ENCODE measurements at places on chromosomes 5 and 9.

DNA sequence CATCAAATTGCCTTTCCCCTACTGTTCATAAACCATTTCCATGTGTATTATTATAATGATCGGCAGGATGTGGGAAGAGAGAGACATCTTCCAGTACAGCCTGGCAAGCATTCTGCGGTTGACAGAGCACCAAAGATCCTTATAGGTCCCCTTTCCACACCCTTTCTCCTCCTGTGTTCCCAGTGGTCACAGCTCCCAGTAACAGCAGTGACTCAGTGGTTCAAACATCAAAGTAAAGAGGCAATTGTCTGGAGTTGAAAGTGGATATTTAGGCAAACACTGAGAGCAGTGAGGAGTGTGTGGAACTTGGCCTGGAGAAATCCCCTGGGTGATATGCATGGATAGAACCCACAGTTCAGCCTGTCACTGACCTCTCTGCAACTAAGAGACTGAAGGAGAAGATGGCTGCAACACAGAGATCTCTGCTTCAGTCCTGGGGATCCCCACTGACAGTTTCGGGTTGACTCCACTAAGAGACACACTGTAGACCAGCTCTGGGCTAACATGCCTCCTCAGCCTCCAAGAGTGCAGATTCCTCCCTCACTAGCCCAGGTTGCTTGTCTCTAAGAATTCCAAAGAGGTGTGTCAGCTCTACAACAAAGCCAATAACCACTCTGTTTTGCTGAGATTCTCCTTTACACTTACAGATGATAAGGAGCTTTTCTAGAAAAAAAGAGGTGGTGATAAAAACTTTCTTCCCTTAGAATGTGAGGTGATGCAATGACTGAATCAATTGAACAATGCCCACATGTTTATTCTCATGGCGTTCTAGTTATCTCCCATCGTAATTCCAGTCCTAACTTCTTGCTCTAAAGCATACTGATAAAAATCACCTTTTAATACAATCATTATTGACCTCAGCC, 94.4 kb upstream of the IL6ST start:
- DNase-seq, result peak; percentile 68
- H3K36me3 ChIP-seq, result peaks cover 1% of the 10 kb centered on the region
- H3K4me1 ChIP-seq, result peaks cover 74% of the 10 kb centered on the region
- H3K4me3 ChIP-seq, result peak overlapping the region; percentile 45
- H3K27me3 ChIP-seq, result no peaks in the 10 kb centered on the region
- H3K27ac ChIP-seq, result peak overlapping the region; percentile 85

DNA sequence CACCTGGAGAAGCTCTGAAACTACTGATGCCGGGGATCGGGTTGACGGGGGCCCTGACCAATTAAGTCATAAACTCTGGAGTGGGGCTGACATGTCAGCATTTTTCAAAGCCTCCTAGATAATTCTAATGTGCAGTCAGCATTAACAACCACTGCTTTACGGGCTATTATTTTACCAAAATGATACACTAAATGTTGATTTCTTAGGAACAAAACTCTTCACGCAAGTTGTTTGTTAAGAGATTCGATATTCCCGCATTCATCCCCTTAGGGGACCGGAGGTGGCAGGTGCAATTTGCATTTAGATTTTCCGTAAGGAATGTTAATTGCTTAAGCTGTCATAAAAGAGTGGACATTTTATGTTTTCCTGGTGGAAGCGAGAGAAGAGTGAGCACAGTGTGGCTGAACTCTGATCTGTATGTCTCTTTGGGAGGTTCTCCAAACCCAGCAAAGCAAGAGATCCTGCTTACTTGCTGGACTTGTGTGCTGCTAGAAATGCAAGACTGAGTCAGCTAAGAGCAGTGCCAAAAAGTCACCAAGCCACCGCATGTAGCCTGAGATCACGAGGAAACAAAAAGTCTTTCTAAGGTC, 77.6 kb downstream of the UGCG start:
- H3K36me3 ChIP-seq, result no peaks in the 10 kb centered on the region
- no peak overlapping the region for H3K27ac ChIP-seq
- H3K4me3 ChIP-seq, result no peak overlapping the region

GRCh38 chr9:134834217-134834956, 46.2 kb upstream of the FCN2 start:
- DNase-seq, result no peak
- H3K36me3 ChIP-seq, result no peaks in the 10 kb centered on the region
- no peaks in the 10 kb centered on the region for H3K27me3 ChIP-seq

DNA sequence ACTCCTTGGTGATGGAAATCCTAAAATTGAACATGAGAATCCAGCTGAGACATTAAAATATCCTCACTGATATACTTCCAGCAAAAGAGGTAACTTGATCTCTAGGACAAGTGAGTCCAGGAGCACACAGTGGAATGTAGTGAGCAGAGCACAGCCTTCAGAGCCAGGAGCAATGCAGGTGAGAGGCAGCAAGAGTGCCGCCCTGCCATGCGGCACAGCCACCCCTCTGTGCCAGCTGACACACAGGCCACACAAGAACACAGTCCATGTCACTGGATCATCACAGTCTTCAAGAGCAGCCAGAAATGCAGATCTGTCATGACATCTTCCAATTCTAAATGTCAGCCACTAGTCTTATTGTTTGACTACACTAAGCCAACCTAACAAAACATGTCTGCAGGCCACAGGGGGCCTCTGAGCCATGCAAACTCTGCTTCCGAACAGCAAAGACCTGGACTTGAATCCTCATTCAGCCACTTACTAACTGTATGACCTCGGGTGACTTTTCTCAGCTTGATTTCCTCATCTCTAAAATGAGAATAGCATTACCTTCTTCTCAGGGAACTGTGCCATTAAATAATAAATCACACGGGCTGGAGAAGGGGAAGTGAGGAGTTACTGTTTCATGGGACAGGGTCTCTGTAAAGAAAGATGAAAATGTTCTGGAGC, 47.0 kb downstream of the CCDC125 start:
- H3K27ac ChIP-seq, result no peak overlapping the region
- H3K4me3 ChIP-seq, result no peak overlapping the region
- H3K4me1 ChIP-seq, result no peaks in the 10 kb centered on the region
- H3K27me3 ChIP-seq, result no peaks in the 10 kb centered on the region

GRCh38 chr5:76450054-76450453, 47.0 kb downstream of the IQGAP2 start:
- H3K27ac ChIP-seq, result peak overlapping the region; percentile 66
- no peaks in the 10 kb centered on the region for H3K27me3 ChIP-seq
- no peak overlapping the region for H3K4me3 ChIP-seq
- DNase-seq, result no peak

DNA sequence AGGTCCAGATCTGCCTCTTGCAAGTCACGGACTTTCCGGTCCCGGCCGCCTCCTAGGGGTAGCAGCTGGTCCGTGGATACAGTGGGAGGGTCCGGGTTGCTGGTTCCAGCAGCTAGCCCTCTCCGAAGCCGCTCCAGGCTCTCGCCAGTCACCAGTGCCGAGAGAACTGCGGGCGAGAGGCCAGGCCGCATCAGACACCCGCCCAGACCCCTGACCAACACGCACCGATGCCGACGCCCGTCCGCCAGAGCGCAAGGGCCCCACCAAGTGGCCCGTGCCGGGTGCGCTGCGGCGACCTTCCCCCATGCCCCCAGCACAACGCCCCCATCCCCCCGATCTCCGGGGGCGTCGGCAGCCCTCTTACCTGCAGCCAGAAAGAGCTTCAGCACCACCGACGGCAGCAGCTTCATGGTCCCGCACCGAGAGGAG, 470 bp downstream of the HBEGF start:
- H3K27me3 ChIP-seq, result no peaks in the 10 kb centered on the region
- H3K27ac ChIP-seq, result no peak overlapping the region
- H3K4me1 ChIP-seq, result peaks cover 56% of the 10 kb centered on the region
- peaks cover 5% of the 10 kb centered on the region for H3K36me3 ChIP-seq
- DNase-seq, result peak; percentile 29

DNA sequence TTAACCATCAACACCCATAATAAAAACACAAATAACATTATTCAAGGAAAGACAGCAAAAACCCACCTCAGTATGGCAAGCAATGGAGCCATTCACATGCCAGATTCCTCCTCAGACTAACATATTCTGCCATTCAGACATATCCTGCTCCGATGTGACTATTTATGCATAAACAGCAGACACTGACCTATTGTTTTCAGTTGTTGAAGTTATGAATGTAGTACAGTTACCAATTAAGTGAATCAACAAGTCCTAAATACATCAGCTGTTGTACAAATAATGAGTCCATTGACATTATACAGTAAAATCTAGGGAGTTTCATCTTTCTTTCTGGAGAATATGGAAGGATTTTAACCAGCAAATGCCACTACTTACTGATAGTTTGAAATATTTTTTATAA, 131.7 kb downstream of the DENND1A start:
- no peaks in the 10 kb centered on the region for H3K27me3 ChIP-seq
- peaks cover 19% of the 10 kb centered on the region for H3K4me1 ChIP-seq
- H3K36me3 ChIP-seq, result no peaks in the 10 kb centered on the region

- no peaks in the 10 kb centered on the region for H3K36me3 ChIP-seq
- peak overlapping the region; percentile 9 for H3K27ac ChIP-seq
- peaks cover 20% of the 10 kb centered on the region for H3K4me1 ChIP-seq
- peak; percentile 51 for DNase-seq
- peak overlapping the region; percentile 31 for H3K4me3 ChIP-seq
Measured at GRCh38 chr5:143826951-143827444, 15.0 kb downstream of the HMHB1 start.

- no peaks in the 10 kb centered on the region for H3K36me3 ChIP-seq
- no peak overlapping the region for H3K27ac ChIP-seq
- no peak overlapping the region for H3K4me3 ChIP-seq
Measured at GRCh38 chr5:132009706-132010405, 1.6 kb downstream of the ACSL6 start.

- no peaks in the 10 kb centered on the region for H3K36me3 ChIP-seq
- H3K27ac ChIP-seq, result no peak overlapping the region
- no peaks in the 10 kb centered on the region for H3K27me3 ChIP-seq
- DNase-seq, result no peak
- H3K4me3 ChIP-seq, result no peak overlapping the region
Measured at GRCh38 chr5:67292201-67292940, 95.8 kb upstream of the CD180 start.

- H3K27ac ChIP-seq, result no peak overlapping the region
- peak; percentile 37 for DNase-seq
- no peaks in the 10 kb centered on the region for H3K36me3 ChIP-seq
- no peaks in the 10 kb centered on the region for H3K27me3 ChIP-seq
- peaks cover 36% of the 10 kb centered on the region for H3K4me1 ChIP-seq
Measured at GRCh38 chr5:16550316-16550952, 66.4 kb downstream of the RETREG1 start.

GRCh38 chr5:40233268-40233667, 446.4 kb upstream of the PTGER4 start:
- no peak overlapping the region for H3K27ac ChIP-seq
- peaks cover 2% of the 10 kb centered on the region for H3K36me3 ChIP-seq
- no peaks in the 10 kb centered on the region for H3K27me3 ChIP-seq
- peaks cover 25% of the 10 kb centered on the region for H3K4me1 ChIP-seq
- no peak for DNase-seq
- no peak overlapping the region for H3K4me3 ChIP-seq

GRCh38 chr9:128225770-128226411, 22.7 kb downstream of the DNM1 start:
- no peak overlapping the region for H3K27ac ChIP-seq
- H3K27me3 ChIP-seq, result no peaks in the 10 kb centered on the region
- H3K4me1 ChIP-seq, result no peaks in the 10 kb centered on the region
- DNase-seq, result no peak
- H3K4me3 ChIP-seq, result no peak overlapping the region

GRCh38 chr5:74279244-74279643, 361.3 kb downstream of the ENC1 start:
- H3K4me3 ChIP-seq, result no peak overlapping the region
- H3K27me3 ChIP-seq, result peaks cover 31% of the 10 kb centered on the region
- H3K27ac ChIP-seq, result no peak overlapping the region
- H3K4me1 ChIP-seq, result no peaks in the 10 kb centered on the region

GRCh38 chr5:126965061-126965475, 65.3 kb downstream of the MARCHF3 start:
- H3K27me3 ChIP-seq, result no peaks in the 10 kb centered on the region
- H3K27ac ChIP-seq, result no peak overlapping the region
- no peak for DNase-seq

- H3K36me3 ChIP-seq, result no peaks in the 10 kb centered on the region
- peaks cover 13% of the 10 kb centered on the region for H3K27me3 ChIP-seq
- no peak overlapping the region for H3K27ac ChIP-seq
- H3K4me1 ChIP-seq, result no peaks in the 10 kb centered on the region
- no peak for DNase-seq
- H3K4me3 ChIP-seq, result no peak overlapping the region
Measured at GRCh38 chr9:7360513-7360912, 439.1 kb downstream of the DMAC1 start.

GRCh38 chr5:35145691-35146317, 84.5 kb downstream of the PRLR start:
- H3K36me3 ChIP-seq, result no peaks in the 10 kb centered on the region
- no peak overlapping the region for H3K4me3 ChIP-seq
- DNase-seq, result no peak

DNA sequence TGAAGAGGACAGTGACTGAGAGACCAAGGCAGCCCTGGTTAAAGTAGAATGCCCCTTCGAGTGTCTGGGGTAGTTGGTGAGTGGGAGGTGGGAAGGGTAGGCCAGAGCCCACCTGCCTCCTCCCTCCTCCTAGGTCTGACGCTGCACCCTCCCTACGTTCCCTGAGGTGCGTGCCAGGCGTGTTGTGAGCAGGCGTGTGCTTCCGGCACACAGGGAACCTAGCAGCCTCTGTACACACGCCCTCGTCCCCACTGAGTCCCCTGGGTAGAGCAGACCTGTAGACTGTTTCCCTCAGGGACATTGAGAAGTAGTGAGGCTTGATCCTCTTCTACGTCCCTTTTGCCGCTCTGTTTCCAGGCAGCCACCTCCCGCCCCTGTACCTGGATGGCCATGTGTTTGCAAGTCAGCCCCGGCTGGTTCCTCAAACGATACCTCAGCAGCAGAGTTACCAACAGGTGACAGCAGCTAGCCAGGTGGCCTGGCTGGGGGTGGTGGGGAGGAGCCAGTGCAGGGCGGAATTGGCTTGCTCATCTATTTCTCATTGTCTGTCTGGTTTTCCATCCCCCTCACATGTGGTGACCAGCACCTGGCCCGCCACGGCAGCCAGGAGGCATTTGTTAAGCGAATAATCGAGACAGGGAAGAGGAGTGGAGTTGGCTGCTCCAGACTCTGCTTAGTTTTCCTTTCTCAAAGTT, 16.8 kb upstream of the POMT1 start:
- peaks cover 20% of the 10 kb centered on the region for H3K36me3 ChIP-seq
- H3K27ac ChIP-seq, result no peak overlapping the region
- no peaks in the 10 kb centered on the region for H3K4me1 ChIP-seq
- DNase-seq, result no peak

- H3K4me3 ChIP-seq, result no peak overlapping the region
- H3K27me3 ChIP-seq, result peaks cover 29% of the 10 kb centered on the region
- no peaks in the 10 kb centered on the region for H3K36me3 ChIP-seq
- H3K27ac ChIP-seq, result no peak overlapping the region
- H3K4me1 ChIP-seq, result no peaks in the 10 kb centered on the region
Measured at GRCh38 chr9:68560071-68560844, 19.6 kb upstream of the TMEM252 start.

GRCh38 chr9:133342570-133342969, 5.4 kb downstream of the MED22 start:
- H3K4me3 ChIP-seq, result no peak overlapping the region
- no peak overlapping the region for H3K27ac ChIP-seq
- H3K27me3 ChIP-seq, result no peaks in the 10 kb centered on the region
- no peak for DNase-seq
